DMS153 (cell line): ENCODE measurements at places on chromosomes 3 and 15.

DNA sequence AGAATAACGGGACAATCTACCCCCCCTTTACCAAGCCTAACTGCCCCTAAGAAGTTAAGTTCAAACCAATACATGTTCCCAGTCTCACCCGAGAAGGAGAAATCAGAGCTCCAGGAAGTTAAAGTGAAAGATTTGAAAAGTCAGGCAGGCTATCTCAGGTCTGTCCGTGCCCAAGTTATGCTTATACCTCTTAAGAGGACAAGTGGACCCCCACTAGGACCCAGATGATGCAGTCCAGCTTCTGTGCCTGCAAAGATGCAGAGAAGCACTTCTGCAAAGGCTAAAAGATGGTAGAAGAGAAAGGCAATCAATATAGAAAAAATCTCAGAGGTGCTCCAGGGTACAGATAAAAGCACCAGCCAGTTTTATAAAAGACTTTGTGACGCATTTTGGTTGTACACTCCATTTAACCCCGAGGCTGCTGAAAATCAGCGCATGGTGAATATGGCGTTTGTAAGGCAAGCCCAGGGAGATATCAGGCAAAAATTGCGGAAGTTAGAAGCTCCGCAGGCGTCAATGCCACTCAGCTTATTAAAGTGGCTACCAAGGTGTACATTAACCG, 9.8 kb upstream of the SLC9C1 start:
- DNase-seq = no peak

- DNase-seq = peak; percentile 41
Measured at GRCh38 chr3:118817748-118818165, 216.9 kb downstream of the IGSF11 start.

DNA sequence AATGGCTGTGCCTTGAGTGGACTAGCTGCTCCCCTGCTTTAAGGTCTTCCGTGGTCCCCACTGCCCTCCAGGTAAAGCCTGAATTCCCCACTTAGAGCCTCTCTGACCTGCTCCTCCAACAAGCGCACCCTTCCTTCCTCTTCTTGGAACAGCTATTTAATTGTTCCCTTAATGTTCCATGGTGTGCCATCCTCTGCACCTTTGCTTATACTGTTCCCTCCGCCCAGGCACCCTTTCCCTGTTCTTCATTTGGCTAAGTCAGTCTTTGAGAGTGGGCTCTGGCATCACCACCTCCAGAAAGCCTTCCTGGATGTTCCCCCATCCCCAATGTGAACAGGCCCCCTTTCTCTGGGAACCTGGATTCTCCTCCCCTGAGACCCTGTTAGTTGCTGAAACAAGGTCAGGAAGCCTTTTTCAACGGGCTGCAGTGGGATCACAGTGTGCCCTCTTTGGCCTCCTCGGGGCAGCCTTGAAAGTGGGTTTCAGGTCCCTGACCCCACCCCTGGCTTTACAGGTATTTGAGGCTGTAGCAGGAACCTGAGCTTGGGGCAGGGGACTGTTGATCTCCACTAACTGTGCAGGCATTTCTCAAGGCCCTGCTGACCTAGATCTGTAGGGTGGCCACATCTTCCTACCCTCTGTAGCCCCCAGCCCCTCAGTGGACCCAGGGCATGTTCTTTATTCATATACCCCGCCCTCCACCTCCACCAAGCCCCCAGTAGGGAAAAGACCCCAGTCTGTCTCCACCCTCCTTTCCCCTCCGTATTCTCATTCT, 5.0 kb downstream of the ISLR start:
- DNase-seq = no peak

GRCh38 chr3:87755852-87756251, 303.0 kb downstream of the CGGBP1 start:
- DNase-seq = no peak

GRCh38 chr15:88605189-88606069, 15.7 kb upstream of the AEN start:
- no peak for DNase-seq

DNA sequence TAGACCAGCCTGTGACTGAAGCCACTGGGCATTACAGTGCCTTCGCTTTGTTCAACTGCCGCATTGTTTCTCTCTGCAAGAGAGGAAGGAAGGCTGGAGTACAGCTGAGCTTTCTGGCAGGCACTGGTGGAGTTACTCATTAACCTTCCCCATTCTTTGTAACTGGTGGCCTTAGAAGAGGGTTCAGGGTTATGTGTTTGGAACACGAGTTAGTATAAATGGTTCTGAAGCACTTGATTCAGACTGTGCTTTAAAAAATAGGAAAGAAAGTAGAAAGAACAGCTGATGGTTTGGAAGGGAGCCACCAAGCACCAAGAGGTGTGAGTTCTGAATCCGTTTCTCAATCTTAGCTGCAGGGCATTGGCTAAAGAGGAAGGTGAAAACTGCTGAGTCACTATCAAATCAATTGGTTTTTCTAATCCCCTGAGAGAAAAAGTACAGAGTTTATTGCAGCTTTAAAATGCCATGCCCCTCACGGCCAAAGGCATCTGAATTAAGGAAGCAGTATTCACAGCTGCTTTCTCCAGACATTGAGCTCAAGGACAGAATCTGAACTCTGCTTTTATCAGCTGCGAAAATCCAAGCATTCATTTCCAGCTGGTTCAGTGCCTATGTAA, 3.6 kb downstream of the HGD start:
- no peak for DNase-seq

DNA sequence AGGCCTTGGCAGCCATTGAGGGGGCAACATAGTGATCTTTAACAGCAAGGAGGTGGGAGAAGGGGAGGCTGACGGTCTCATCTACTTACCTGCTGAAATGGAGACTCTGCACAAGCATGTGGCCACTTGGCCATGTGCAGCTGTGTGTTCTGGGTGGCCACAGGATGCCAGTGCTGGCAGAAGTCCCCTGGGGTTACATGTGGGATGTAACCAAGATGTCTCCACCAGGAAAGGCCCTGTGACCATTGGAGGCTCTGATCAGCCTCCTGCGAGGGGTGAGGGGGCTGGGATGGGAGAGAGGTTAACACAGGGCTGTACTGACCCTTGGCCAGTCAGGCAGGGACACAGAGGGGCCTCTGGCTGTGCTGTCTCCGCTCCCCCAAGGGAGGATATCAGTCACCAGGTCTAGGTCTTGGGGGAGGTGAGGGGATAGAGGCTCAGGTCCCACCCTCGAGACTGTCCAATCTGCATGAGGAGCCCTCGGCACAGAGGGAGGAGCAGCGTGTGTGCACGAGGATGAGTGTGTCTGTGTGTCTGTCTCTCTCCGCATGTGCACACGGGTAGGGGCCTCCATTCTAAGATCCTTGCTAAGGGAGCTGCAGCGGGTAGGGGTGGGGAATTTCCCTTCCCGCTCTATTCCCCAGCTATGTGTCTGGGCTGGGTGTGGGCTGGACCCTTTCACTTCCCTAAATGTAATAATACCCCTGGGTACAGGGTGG, 19.5 kb downstream of the PRKCD start:
- DNase-seq = no peak
